ENCODE measurements at places on chromosomes 5 and 9. TPM values are rescaled to one million over a fixed set of nuclear protein-coding genes. Genes with fewer than 3 reads are reported as not detected.

DNA sequence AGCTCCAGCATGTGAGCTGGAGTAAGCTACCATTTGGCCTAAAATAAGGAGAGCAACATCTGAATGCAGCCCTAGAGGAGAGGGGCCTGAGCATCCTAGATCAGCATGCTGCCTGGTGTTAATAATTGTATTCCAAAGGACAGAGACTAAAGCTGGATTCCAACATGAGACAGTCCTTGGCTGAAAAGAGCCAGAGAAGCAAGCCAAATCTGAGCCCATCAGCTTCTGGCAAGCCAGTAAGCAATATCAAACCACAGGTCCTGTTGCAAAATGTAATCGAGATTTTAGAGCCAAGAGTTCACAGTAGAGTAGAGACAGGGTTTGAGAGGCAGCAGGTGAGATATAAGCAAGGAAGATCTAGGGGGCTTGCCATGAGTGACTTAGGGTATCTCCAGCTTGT is 42.3 kb upstream of the DMAC1 start:
- DNase-seq: no peak

DNA sequence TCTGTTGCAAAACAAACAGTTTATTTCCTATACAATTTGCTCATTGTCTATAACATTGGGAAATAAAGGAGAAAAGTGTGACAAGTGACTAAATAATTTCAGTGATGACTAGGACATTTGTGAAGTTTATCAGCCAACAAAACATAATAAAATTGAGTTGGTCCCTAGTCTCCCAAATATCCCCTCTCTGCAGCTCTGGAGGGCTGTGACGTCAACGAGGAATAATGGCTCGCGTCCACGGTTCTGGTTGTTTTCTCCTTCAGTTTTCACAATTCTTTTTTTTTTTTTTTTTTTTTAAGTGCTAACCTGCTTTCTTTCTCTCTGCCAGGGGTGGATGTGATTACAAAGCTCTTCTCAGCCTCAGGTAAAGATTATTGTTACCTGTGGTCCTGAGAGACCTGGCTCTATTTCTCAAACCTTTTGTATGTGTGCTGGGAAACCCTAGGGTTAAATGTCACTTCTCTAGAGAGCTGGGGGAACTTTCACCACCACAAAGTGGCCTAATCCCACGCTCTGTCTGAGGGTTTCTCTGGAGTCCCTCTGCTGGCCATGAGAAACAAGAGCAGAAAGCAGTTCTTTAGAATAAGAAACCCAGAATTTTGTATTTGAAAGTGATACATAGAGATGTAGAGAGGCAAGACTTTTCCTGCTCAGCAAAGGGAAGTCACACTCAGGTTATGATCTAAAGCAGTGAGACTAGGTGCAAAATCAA is 36.2 kb upstream of the ANKRD55 start:
- no peak for DNase-seq

DNA sequence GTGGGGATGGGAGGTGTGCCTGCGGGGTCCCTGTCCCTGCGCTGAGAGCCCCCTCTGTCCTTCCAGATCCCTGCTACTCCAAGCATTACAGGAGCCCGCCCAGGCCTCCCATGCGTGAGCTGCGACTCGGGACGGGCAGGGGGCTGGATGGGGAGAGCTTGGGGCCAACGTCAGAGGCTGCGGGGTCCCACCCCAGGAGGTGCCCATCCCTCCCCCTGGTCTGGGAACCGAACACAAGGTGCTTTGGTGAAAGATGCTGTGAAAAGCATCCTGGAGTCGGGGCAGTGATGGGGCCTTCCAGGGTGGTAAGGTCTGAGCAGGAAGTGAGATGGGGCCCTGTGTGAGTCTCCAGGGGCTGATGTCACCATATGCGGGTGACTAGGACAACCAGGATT is 2.7 kb downstream of the LCN9 start:
- DNase-seq: no peak

DNA sequence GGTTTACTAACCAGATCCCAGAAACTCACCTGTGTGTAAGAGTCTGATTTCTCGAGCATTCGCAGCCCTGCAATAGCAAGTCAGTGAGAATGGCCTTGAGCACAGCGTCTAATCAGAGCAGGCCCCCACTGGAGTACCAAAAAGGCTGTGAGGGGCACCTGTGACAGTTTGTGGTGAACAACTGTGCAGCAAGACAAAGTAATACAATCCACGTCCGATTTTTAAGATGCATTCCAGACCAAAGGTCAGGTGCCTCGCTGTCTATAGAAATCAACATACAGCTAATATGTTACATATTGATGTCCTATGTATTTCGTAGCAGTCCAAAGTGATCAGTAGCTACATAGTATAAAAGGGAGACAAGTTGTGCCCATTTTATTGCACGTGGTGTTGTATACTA is 55.7 kb upstream of the BOD1 start:
- no peak for DNase-seq

GRCh38 chr9:75175395-75175794 is 87.1 kb downstream of the OSTF1 start:
- DNase-seq: no peak

DNA sequence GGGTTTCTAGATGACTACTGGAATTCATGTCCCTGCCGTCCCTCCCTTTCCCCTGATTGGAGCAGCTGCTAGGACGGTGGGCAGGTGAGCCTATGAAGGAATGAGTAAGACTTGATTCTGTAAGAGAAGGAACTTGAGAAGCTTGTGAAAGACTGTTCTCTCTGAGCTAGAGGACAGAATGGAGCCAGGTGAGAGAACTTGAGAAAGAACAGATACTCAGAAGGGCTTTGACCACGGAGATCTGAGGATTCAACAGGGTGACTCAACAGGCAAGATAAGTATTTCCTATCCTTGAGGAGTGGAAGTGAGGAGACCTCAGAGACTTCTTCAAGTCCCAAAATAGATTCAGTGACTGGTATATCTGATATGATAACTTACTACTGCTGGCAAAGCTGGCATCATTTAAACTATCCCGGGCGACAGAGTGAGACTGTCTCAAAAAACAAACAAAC is 41.9 kb downstream of the HSDL2 start:
- no peak for DNase-seq

ARL14EPL gene
- total RNA-seq: not detected

DRD1 gene
- not detected for total RNA-seq

PCDHA1 gene
- not detected for total RNA-seq
